ENCODE measurements at places on chromosomes 13 and 19. TPM values are rescaled to one million over a fixed set of nuclear protein-coding genes. Genes with fewer than 3 reads are reported as not detected.
A peak's percentile ranks its signal among the peaks of the same experiment; 100 is the strongest.

Gene DCLK1
- polyA plus RNA-seq = 3.4 TPM

Gene BEST2
- polyA plus RNA-seq = not detected

Gene WDR62
- polyA plus RNA-seq = 20.6 TPM

Gene KIR2DL3
- not detected for polyA plus RNA-seq

Gene IGFL4
- not detected for polyA plus RNA-seq

GRCh38 chr13:71722206-71722605 lies 144.8 kb downstream of the DACH1 start:
- no peaks in the 10 kb centered on the region for H3K4me1 ChIP-seq
- no peak overlapping the region for H3K4me3 ChIP-seq
- no peaks in the 10 kb centered on the region for H3K36me3 ChIP-seq
- DNase-seq = no peak
- H3K27me3 ChIP-seq = no peaks in the 10 kb centered on the region

- no peak overlapping the region for H3K4me3 ChIP-seq
- peaks cover 82% of the 10 kb centered on the region for H3K27me3 ChIP-seq
- no peak for DNase-seq
- H3K27ac ChIP-seq = no peak overlapping the region
- no peaks in the 10 kb centered on the region for H3K4me1 ChIP-seq
These were observed 14.2 kb downstream of the ONECUT3 start for GRCh38 chr19:1767464-1767933.

DNA sequence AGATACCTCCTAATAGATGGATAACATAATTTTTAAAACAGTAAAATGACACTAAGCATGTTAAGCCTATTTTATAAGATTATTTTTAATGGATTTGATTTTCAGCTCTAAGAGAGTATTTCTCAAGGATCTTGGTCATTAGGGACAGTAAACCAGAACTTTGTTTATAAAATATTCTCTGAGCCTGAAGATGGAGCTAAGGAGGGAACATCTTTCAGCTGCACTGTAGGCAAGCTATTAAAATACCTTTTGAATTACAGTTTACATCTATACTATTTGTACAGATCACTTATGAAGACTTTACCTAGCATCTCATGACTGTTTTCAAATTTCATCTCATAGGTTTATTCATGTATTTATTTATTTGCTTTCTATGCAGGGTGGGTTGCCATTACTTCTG lies 345.3 kb downstream of the MYO16 start:
- H3K4me1 ChIP-seq = no peaks in the 10 kb centered on the region
- no peaks in the 10 kb centered on the region for H3K36me3 ChIP-seq
- H3K4me3 ChIP-seq = no peak overlapping the region
- H3K27me3 ChIP-seq = no peaks in the 10 kb centered on the region

DNA sequence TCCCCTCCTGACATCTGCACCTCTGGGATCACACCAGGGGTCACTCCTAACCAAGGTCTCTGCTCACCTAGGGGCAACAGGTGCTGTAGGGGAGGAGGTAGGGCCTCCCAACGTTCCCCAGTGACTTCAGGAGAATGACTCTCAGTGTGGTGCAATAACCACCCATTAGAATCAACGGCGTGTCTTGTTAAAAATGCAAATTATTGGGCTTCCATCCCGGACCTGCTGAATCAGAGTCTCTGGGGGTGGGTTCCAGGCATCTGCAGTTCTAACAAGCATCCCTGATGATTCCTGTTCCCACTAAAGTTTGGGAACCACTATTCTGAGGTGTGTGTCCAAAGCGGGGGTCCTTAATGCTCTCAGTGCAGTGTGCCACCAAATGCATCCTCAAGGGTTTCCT lies 84.6 kb downstream of the CRYL1 start:
- H3K4me3 ChIP-seq = no peak overlapping the region
- H3K36me3 ChIP-seq = no peaks in the 10 kb centered on the region
- no peaks in the 10 kb centered on the region for H3K27me3 ChIP-seq

DNA sequence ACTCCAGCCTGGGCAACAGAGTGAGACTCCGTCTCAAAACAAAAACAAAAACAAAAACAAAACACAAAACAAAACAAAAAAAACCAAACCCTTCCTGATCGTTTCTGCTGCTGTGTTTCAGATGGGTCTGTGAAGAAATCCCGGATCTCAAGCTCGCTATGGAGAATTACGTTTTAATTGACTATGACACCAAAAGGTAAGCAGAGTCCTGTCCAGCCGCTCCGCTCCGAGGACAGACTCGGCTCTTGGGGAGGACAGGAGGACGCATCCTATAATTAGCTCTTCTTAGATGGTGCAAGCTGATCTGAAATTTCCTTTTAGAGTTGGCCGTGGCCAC lies 22.0 kb downstream of the DOT1L start:
- no peaks in the 10 kb centered on the region for H3K27me3 ChIP-seq
- H3K4me1 ChIP-seq = peaks cover 65% of the 10 kb centered on the region
- no peaks in the 10 kb centered on the region for H3K36me3 ChIP-seq
- peak overlapping the region; percentile 74 for H3K27ac ChIP-seq
- peak overlapping the region; percentile 26 for H3K4me3 ChIP-seq

- DNase-seq = no peak
- H3K4me1 ChIP-seq = no peaks in the 10 kb centered on the region
- H3K4me3 ChIP-seq = no peak overlapping the region
- H3K27me3 ChIP-seq = no peaks in the 10 kb centered on the region
- H3K27ac ChIP-seq = no peak overlapping the region
- no peaks in the 10 kb centered on the region for H3K36me3 ChIP-seq
These were observed 392.7 kb downstream of the UQCRFS1 start for GRCh38 chr19:28820289-28820688.

DNA sequence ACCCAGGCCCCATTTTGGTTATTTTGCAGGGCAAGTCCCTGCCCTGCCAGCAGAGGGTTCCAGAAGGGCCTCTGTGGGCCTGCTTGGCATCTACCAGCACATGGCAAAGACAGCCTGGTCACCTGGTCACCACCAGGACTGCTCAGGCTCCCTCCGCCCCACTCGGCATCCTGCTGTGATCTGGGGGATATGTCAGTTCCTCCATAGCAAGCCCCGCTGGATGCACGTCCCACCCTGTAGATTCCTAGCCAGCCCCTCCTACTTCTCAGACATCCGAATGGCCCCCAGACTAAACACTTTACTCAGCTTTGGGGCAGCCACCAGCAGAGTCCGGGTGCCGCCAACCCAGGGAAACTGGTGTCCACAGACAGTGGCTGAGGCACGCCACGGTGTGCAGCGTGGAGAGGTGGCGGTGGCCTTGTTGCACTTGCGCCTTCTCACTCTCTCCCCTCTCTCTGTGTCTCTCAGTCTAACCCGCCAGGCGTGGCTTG lies 31.8 kb upstream of the USE1 start:
- H3K36me3 ChIP-seq = peaks cover 82% of the 10 kb centered on the region
- no peak for DNase-seq
- no peak overlapping the region for H3K4me3 ChIP-seq
- H3K27me3 ChIP-seq = no peaks in the 10 kb centered on the region
- H3K27ac ChIP-seq = no peak overlapping the region
- no peaks in the 10 kb centered on the region for H3K4me1 ChIP-seq

Measured in heart left ventricle (tissue), 16 donors.